ENCODE measurements at places on chromosomes 16 and 17. TPM values are rescaled to one million over a fixed set of nuclear protein-coding genes. Genes with fewer than 3 reads are reported as not detected.

Gene TBC1D3G
- not detected for total RNA-seq

Gene RBL2
- 17.3 TPM for total RNA-seq

Gene TBX2
- not detected for total RNA-seq

Gene MEOX1
- total RNA-seq = not detected

- peak; percentile 77 for DNase-seq
Observed at GRCh38 chr16:28326881-28327610, 34.7 kb downstream of the SBK1 start.

All from H9 (cell line).